ENCODE measurements at places on chromosomes 1 and 21.
A peak's percentile ranks its signal among the peaks of the same experiment; 100 is the strongest.

GRCh38 chr1:14137411-14138134 lies 437.6 kb downstream of the PRDM2 start:
- DNase-seq = no peak

GRCh38 chr1:30648408-30649000 lies 74.9 kb downstream of the MATN1 start:
- no peak for DNase-seq

GRCh38 chr21:20545454-20545853 lies 452.8 kb upstream of the NCAM2 start:
- no peak for DNase-seq

DNA sequence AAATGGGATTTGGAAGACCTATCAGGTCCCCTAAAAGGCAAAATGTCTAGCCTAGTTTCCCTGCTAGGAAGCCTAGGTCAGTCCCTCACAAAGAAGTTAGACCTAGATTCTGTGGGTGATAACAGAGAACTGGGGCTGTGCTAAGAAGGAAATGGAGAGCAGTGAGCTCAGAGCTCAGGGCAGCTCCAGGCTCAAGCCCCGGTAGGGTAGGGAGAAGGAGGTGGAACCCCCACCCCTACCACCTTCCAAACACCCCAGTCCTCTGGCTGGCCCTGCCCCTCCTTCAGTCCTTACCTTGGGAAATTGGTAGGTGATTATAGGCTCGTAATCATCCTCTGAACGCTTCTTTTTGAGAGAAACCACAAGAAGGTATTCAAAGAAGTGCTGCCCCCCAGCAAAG lies 1.1 kb downstream of the DENND2D start:
- no peak for DNase-seq

DNA sequence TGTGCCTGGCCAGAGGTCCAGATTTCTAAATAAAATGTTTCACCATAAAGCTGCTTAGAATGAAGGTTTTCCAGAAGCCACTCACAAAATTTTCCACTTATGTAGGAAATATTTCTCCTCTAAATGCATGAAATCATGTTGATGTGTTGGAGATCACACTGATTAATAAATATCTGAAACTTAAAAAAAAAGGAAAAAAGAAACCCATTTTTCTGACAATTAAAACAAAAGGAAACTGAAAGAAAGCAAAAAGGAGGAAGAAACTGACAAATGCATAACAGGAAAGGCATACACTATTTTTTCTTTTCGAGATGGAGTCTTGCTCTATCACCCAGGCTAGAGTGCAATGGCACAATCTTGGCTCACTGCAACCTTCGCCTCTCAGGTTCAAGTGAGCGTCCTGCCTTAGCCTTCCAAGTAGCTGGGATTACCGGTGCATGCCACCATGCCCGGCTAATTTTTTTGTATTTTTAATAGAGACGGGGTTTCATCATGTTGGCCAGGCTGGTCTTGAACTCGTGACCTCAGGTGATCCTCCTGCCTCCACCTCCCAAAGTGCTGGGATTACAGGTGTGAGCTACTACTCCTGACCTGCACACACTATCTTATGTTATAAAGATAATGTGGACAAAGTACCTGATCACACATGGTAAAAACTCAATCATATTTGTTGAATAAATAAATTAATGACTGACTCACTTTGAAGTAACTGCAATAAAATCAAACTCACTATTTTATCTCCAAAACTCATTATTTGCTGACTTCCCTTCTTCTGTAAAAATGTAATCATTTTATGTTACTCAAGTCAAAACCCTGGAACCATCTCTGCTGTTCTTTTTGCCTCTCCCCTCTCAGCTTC lies 149.8 kb upstream of the NR5A2 start:
- no peak for DNase-seq

DNA sequence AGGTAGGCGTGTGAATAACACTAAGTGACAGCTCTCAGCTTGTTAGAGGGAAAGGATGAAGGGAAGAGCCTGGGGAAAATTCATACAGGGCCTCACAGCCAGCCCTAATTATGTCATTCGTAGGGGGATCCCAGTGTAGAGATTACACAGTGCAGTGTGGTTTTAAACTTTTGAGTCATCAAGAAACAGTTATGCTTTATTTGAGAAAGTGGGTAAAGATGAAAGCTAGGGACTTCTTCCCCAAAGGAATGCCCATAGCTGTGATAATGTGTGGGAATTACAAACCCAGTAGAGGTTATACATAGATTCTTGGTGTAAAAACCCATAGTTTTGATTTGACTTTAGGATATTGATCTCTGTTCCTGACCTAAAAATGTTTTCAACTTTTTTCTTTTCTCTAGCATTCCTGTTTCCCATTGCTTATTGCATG lies 1.9 kb downstream of the TTF2 start:
- DNase-seq = peak; percentile 64

- no peak for DNase-seq
Observed at GRCh38 chr1:26094076-26094669, 17.5 kb upstream of the PDIK1L start.

GRCh38 chr1:10943991-10944730 lies 68.3 kb upstream of the TARDBP start:
- DNase-seq = no peak

DNA sequence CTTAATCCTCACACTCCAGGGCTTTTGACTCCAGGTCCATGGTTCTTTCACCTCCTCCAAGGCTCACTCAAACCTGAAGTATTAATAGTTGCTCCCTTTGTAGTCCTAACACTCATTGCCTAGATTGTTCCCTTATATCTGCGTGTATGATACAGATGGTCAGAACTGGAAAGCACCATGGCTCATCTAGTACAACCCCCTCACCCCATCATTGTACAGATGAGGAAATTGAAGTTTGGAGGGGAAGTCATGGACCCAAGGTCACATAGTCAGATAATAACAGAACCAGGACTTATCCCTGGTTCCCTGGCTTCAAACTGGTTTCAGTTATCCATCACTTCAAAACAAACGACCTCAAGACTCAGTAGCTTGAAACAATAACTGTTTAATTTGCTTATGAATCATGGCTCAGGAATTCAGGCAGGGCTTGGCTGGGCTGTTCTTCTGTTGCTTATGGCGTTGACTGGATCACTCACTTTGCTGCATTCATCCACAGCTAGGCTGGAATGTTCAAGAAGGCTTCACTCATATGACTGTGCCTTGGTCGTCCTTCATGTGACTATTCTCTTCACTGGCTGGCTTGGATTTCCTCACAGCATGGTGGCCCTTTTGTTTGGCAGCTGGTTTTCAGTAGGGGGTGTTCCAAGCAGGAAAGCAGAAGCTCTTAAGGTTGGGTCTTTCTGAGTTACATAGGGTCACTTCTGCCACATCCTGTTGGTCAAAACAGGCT lies 5.0 kb downstream of the NOS1AP start:
- no peak for DNase-seq

GRCh38 chr1:230170153-230170547 lies 103.1 kb downstream of the GALNT2 start:
- DNase-seq = no peak

- DNase-seq = no peak
Observed at GRCh38 chr1:99855914-99856450, 5.8 kb downstream of the AGL start.

- DNase-seq = peak; percentile 29
Observed at GRCh38 chr21:25512095-25513081, 94.9 kb downstream of the MRPL39 start.

DNA sequence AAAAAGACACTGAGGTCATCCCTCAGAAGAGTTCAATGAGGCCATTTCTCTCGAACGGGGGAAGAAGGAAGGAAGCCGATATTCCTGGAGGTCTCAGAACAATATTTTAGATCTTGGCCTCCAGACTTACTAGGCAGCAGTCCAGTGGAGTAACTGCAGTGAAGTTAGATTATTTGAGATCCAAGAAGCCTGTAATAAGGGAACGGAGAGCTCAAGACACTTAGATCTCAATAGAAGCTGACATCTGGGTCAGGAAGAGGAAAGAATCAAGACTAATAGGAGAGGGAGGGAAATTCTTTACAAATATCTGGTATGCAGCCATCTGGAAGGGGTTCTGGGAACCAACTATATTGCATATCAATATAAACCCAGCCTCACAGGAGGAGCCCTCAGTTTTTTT lies 13.6 kb upstream of the ENAH start:
- DNase-seq = no peak

- DNase-seq = no peak
Observed at GRCh38 chr1:188670837-188671236, 1806.8 kb downstream of the BRINP3 start.

DNA sequence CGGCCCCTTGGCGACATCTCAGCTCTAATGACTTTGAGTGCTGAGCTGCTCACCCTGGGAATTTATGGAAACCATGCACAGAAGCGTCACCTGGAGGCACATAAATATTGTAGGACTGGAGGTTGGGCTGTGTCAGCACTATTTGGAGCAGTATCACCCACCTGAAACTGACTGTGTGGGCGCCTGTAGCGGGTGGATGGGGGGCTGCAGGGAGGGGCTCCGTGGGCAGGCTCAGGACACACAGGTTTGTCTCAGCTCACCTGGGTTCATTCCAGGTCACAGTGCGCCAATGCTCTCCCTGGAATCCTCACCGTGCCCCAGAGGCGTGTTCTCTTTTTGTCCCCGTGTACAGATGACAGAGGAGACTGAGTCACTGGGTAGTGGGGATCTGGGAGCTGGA lies 74.8 kb upstream of the ACTL8 start:
- DNase-seq = no peak

- no peak for DNase-seq
Observed at GRCh38 chr1:44367944-44368343, 12.9 kb upstream of the ERI3 start.

DNA sequence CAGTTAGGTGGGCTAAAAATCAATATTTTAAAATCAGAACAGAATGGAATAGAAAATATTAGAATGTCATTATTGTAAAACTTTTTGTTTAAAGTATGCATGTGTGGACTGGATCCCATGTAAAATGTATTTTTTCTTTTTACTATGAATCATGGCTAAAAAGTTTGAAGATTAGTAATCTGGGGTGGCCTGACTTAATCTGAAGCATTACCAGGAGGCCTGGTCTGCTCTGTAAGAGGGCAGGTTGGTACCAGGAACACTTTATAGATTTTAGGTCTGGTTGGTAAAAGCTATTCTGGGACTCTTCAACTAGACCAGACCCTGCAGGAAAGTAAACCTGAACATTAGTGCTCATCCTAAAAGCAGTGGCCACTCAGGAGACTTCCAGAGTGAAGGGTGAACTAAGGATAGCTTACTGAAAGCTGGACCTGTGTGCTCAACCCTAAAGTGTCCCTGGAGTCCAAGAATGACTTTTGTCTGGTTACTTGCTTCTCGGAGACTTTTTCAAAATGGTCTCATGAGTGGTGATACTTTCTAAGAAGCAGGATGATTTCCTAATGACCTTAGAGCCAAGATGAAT lies 16.5 kb downstream of the RGL1 start:
- no peak for DNase-seq

DNA sequence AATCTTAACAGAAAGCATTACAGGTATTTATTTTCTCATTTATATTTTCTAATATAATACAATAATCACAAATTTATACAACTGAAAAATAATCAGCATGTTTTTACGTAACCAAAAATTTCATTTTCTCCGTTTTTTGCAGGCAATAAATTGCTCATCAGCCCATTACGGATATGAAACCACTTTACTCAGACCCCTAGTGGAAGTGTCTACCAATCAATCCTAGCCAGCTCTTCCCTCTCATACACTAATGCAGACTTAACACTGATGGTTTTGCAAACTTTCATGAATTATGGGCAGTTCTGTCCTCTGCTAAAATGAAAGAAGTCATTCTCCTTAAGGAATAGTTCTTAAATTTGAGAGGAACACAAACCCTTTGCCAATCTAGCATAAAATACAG lies 124.7 kb downstream of the EIF4G3 start:
- DNase-seq = no peak

- no peak for DNase-seq
Observed at GRCh38 chr1:10841118-10841517, 44.7 kb upstream of the CASZ1 start.

GRCh38 chr1:16605532-16606505 lies 7.5 kb downstream of the NBPF1 start:
- no peak for DNase-seq

- DNase-seq = no peak
Observed at GRCh38 chr1:169138866-169139670, 32.6 kb downstream of the ATP1B1 start.

DNA sequence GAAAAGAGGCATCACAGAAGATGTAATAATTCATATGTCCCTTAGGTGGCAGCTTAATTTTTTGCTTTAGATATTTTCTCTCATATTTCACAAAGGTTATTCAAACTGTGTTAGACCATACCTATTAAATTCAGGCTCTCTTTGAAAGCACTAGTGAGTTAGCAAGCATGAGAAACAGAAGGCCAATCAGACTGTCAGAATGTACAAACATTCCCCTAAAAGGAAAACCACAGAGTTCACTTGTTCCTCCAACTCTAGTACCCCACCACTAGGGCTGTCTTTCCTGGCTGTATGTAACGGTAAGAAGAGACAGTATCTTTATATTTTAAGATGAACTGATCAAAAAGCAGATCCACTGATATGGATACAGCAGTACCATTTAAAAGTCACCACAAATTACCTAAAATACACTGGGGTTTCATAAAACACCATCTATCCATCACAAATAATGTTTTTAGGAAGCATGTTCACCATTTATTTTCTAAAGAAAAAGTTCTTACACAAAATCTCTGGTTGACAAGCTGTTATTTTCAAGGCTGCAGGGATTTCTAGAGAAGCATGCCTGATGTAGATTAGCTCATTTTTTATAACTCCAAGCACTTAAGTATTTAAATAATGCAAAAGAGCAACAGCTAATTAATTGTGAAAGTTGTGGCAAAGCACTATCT lies 1.8 kb downstream of the ARPC5 start:
- DNase-seq = no peak

GRCh38 chr1:246221485-246222255 lies 285.4 kb downstream of the SMYD3 start:
- DNase-seq = no peak

- DNase-seq = peak; percentile 34
Observed at GRCh38 chr1:8652467-8653046, 164.9 kb downstream of the RERE start.

- DNase-seq = no peak
Observed at GRCh38 chr1:241129207-241129960, 227.6 kb downstream of the RGS7 start.

- DNase-seq = no peak
Observed at GRCh38 chr1:150981177-150981804, 801 bp upstream of the ANXA9 start.

- DNase-seq = no peak
Observed at GRCh38 chr1:37656881-37657280, 22.2 kb upstream of the RSPO1 start.

- DNase-seq = no peak
Observed at GRCh38 chr1:152372672-152373071, 12.9 kb upstream of the FLG2 start.

- no peak for DNase-seq
Observed at GRCh38 chr21:41631564-41632461, 123.9 kb upstream of the TMPRSS2 start.

DNA sequence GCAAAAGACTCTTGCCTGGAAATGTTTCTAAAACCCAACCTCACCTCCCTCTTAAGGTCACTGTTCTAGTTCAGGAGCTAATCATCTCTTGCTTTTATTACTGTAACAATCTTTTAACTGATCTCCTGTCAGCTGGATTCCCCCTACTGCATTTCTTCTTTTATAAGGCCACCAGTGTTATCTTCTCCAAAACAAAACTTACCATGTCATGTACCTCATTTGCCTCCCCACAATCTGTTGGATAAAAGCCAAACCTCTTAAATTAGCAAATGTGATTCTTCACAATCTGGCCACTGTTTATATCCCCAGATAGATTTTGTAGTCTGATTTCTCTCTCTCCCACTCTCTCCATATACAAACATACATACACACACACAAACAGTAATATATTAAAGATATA lies 143.3 kb downstream of the DENND1B start:
- no peak for DNase-seq

All from activated CD4-positive, alpha-beta memory T cell treated with anti-CD3 and anti-CD28 coated beads for 36 hours (primary cell).